ENCODE measurements at places on chromosomes 3 and 15.

DNA sequence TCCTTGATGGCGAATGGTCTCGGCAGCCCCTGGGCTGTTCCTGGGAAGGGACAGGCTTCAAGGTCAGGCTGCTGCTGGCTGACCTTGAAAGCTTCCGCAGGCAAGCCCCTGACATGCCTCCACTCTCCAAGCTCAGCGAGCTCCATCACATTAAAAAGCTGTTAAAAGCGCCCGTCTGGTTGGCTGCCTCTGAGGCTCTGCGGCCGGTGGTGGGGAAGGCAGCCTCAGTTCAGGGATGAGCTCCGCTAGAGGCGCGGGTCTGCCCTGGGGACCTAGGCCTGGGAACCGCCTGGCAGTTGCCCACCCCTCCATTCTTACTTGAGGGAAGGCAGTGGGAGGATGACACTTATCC, 103.8 kb downstream of the LINGO1 start:
- no peak for DNase-seq

DNA sequence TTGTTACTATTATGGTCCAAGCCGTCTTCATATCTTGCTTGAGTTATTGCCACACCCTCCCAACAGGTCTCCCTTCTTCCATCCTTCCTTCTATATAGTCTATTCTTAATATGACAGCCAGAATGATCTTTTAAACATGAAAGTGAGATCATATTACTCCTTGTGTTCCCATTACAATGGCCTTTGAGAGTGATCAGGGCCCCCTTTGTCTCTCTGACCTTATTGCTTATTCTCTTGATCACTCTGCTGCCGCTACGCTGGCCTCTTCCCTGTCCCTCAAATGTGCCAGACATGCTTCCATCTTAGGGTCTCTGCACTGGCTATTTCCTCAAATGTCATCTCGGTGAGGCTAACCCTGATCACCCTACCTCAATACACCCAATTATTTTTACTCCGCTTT, 38.1 kb downstream of the UBE2E2 start:
- no peak for DNase-seq

GRCh38 chr15:42157381-42157780, 945 bp upstream of the PLA2G4F start:
- no peak for DNase-seq

GRCh38 chr3:140395134-140396075, 282.5 kb upstream of the TRIM42 start:
- DNase-seq = no peak

- DNase-seq = no peak
Measured at GRCh38 chr3:73955494-73956070, 330.8 kb upstream of the PDZRN3 start.

DNA sequence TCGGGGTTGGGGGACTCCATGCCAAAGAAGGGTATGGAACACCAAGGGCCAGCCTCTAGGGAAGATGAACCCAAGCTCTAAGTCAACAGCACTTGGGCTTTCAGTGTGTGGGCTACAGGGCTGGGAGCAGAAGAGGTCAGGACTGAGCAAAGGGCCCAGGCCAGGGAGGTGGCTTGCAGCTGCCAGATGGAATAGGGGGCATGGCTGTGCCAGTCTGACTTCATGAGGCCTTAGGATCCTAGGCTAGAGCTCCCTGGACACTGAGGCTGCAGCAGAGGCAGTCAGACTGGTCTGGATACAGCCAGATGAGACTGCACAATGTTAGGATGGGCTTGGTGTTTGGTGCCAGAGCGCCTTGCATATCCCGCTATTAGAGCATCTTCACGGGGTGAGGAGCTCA, 3.8 kb downstream of the RASGRF1 start:
- no peak for DNase-seq

DNA sequence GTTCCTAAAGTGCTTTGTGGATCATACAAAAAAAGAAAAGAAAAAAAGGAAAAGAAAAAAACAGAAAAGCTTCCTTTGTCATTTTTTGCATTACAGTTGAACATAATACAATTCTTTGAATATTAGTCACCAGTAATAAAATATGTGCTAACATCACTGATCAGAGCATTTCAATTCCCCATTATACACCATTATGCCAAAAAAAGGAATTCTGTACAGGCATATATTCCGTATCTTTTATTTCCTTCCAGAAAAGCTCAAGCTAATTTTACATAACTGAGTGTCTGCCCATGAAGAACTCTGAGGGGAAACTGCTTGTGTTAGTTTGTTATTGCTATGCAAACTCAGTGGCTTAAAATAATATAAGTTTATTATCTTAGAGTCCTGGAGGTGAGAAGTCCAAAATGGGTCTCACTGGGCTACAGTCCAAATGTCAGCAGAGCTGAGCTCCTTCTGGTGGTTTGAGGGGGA, 377.9 kb downstream of the GAP43 start:
- DNase-seq = peak; percentile 54
